ENCODE measurements at places on chromosomes 5 and 9.

- DNase-seq, result no peak
Observed at GRCh38 chr5:159668556-159668955, 247.7 kb upstream of the ADRA1B start.

DNA sequence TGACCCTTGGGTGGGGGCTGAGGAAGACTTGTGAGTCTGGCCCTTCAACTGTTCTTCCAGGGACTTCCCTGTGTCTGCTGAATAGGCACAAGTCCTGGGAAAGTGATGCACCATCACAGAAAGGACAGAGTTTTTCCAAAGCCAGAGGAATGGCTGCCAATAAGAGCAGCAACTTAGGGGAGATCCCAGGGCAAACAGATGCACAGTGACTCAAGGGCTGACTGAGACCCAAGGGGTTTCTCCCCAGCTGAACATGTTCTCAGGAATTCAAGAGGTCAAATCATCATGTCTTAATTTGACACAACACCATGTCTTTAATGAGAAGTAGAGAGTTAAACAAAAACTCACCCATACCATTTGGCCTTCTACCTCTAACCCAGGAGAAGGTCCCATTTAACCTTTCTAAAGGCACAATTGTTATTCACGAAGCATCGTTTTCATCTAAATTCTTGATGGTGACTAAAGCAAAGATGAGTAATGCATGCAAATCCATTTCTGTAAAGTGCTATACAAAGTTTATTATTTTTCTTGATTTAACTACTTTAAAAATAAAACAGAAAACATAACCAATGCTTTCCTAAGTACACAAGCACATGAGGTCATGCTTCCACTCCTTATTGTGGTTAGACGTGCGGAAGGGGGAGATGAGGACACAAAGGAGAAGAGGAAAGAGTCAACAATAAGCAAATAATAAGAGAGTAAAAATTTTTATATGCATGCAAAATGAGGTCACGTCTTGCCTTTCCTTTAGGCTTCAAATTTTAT is 324.1 kb downstream of the PLK2 start:
- DNase-seq, result no peak

- no peak for DNase-seq
Observed at GRCh38 chr5:153659039-153659736, 168.7 kb downstream of the GRIA1 start.

DNA sequence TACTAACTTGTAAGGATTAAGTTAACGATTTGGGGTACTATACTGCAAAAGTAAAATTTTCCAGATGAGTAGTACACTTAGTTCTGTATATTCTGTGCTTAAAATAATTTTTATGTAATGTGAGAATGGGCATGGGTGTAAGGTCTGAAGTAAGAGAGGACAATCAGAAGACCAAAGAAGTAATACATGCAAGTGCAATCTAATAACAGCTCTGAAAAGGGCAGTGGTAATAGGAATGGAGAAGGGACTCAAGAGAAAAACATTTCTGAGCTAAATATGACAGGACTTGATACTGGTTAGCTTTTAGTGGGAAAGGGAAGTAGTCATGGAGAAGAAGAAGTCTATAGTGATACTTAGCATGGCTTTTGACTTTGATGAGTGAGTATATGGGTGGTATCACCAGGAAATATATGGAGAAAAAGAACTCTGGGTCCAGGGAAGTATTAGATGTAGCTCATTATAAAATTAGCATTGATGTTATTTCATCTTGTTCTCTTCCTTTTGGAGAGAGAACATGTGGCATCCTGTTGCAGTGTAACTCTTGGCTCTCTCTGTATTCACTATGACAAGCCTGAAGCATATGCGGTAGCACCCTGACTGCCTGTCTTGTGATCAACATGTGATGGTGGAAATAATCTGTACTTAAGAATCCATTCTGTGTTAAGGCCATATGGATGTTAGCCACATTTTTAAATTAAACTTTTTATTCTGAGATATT is 60.5 kb downstream of the ERCC6L2 start:
- no peak for DNase-seq

GRCh38 chr9:19641046-19641445 is 147.8 kb downstream of the SLC24A2 start:
- no peak for DNase-seq

GRCh38 chr9:128138001-128138400 is 10.5 kb upstream of the PTGES2 start:
- DNase-seq, result no peak

GRCh38 chr5:155729684-155730059 is 597.3 kb upstream of the SGCD start:
- no peak for DNase-seq

- no peak for DNase-seq
Observed at GRCh38 chr9:98598861-98599260, 109.9 kb downstream of the GABBR2 start.

DNA sequence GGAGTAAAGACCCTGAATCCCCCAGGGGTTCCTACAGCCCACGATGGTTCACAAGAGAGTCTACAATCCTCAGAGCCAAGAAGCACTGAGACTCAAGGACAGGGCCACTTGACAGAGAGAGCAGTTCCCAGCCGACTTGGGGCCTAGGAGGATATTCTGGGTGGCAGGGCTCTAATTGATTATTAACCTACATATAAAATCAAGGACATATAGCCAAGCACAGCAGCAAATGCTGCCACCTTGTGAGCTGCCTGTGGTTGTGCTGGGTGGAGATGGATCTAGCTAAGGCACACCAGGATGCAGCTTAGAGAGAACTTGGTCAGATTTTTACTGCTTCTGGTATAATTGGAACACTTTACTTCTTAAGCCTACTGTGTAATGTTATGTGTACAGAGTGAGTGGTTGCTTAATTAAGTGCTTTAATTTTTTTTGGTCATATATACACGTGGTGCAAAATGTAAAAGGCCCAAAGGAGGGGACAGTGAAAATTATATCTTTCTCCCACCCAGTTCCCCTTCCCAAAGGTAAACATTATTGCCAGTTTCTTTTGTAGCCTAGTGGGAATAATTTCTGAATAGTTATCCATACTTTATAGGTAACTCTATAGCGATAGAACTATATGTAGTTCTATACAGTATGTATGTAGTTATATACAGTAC is 78.8 kb downstream of the F2RL2 start:
- DNase-seq, result no peak

DNA sequence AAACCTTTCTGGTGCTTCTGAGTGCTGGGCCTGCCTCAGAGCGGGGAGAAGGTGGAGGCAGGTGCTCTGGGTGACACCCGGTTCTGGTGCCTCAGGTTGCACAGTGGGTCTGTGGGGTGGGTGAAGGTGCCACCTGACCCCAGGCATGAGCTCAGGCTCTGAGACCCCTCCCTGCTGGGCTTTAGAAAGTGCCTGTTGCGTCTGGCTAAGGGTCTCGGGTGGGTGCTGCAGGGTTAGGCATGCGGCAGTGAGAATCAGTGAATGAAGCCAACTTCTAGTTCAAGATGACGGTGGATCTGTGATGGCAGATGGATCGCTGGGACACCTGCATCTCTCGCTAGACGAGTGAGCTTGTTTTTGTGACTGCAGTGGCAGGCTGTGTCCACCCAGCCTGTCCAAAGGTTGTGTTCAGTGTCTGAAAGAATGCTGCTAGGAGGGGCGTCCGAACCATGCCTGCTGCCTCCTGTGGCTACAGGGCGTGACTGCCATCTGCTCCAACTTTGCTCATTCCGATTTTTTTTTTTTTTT is 5.0 kb downstream of the SQSTM1 start:
- no peak for DNase-seq

DNA sequence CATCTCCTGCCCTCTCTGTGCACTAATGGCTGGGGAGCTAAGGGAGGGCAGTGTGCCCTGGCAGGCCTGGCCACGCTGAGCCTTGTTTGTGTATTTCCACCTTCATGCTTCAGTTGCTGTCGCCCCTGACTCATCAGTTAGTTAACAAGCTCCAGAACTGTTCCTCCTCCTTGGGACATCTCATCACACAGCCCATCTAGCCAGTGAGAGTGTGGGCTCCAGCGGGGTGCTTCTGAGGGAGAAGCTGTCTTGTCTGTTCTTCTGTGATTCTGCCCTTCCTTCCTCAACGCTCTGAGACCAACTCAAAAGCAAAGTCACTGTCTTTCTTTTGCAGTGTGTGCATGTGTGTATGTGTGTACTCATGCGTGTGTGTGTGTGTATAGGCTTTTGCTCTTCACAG is 58.3 kb upstream of the CPEB4 start:
- no peak for DNase-seq

DNA sequence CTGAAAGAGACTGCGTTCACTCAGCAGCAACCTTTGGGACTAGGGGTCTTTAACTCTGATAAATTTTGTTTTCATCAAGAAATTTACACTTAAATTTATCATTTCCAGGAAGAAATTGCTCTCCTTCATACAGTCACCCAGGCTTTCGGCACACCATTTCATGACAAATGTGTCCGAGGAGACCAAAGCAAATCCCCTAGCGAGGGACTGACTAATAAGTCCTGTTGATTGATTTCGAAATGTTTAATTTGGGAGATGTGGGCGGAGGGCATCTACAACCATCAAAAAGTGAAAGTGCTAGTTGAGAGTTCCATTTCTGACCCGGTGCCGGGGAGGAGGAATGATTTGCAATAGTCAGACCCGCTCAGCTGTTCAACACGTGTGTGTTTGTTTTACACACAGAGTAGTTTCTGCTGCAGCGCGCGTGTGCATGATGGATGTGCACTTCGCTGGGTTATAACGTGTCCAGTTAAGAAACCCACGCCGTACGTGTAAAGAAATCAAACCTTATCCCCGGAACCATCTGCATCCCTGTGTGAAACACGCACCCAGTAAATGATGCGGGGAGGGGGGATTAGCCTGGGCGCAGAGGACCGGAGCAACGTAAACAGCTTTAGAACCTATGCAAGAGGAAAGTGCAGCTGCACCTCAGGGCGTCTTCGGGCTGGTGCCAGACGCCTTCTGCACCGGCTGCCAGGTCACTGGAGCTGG is 845 bp upstream of the NR4A3 start:
- DNase-seq, result no peak

DNA sequence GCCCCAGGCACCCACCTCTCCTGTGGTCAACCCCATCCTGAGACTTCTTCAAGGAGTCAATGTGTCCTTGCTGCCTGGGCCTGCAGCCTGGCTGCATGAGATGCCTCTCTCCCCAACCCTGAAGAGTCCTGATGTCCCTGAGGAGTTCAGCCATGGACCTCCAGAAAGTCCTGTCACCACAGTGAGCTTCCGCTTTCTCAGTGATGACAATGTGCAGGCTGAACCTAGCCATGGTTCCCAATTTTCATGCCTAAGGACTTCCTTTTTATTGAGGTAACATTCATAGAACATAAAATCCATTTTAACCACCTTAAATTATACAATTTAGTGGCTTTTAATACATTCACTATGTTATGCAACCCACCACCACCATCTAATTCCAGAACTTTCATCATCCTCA is 29.1 kb downstream of the DAP start:
- no peak for DNase-seq

DNA sequence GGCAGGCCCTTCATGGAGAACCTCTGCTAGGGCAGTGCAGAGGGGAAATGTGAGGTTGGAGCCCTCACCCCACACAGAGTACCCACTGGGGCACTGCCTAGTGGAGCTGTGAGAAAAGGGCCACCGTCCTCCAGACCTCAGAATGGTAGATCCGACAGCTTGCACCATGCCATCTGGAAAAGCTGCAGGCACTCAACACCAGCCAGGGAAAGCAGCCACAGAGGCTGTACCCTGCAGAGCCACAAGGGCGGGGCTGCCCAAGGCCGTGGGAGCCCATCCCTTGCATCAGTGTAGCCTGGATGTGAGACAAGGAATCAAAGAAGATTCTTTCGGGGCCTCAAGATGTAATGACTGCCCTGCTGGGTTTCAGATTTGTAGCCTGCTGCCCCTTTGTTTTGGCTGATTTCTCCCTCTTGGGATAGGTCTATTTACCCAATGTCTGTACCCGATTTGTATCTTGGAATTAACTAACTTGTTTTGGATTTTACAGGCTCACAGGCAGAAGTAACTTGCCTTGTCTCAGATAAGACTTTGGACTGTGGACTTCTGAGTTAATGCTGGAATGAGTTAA is 16.6 kb upstream of the ZDHHC11 start:
- DNase-seq, result no peak

DNA sequence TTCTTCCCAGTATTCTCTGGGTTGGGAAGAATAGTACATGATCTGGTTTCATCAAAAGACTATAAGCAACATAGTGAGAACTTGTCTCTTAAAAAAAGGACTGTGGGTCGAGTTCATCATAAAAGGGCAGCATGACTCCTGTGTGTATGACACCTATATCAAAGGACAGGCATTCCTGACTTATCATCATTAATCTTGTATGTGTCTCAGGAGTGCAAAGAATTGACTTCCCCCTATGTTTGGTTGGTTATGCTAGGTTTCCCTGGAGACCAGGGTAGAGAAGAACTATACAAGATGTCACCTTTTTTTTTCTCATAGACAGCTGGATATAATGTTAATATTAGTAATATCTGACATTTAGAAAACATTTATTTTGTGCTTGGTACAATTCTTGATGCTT is 173.1 kb upstream of the ANKRD55 start:
- DNase-seq, result no peak

- DNase-seq, result no peak
Observed at GRCh38 chr9:89996773-89997172, 392.0 kb downstream of the GADD45G start.

DNA sequence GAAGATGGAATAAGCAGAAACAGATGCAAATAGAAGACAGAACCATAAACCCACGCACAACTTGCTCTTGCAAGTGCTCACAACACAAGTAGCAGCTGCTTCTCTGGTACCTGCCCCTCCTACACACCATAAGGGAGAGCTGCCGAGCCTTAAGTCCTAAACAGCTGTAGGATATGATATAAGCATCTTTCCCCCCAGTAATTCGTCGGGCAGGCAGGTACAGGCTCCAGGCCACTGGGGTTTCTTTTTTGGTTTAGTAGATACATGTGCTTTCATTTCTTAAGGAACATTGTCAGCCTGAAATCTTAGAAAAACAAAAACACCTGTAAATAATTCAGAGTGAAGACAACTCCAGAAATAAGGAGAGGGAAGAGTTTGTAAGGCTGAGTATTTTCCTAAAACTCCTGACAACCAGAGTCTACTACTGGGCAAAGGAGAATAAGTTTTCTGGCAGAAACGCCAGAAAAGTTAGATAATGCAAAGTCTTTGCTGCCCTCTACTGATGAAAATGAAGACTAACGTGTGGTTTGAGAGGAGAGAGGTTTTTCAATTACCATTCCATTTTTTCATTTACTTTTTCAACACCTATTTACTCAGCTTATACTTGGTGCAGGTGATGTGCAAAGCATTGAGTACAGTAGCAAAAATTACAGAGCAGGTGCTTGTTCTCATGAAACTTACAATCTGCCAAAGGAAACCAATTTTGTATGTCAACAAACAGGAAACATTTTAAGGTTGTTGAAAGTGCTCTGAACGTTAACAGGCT is 20.1 kb upstream of the TCERG1 start:
- DNase-seq, result no peak

GRCh38 chr9:92247296-92247695 is 46.2 kb downstream of the IARS1 start:
- no peak for DNase-seq

DNA sequence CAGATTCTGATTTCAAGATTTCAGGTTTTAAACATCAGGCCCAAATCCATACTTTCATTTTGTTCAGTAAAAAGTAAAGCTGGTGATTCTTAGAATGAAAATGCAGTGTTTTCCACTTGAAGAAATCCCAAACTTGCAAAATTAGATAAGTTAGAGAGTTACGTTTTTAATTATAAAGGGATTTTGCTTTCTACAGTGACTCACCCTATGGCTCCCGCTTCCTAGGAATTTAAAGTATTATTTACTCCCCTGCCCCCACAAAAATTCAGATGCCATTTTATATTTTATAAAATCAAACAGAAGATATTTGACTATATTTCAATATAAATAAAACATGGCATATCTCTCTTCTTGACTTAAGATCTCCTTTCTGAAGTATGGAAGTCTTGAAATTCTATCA is 402.9 kb downstream of the ZSWIM6 start:
- no peak for DNase-seq
